ENCODE measurements at places on chromosomes 11 and 22. TPM values are rescaled to one million over a fixed set of nuclear protein-coding genes. Genes with fewer than 3 reads are reported as not detected.

MB gene
- total RNA-seq = 1.1 TPM

OR4A16 gene
- not detected for total RNA-seq

NUDT22 gene
- total RNA-seq = 48.7 TPM

DNAJB7 gene
- not detected for total RNA-seq

LRRC10B gene
- total RNA-seq = 4.1 TPM

OR9I1 gene
- not detected for total RNA-seq

OR4C15 gene
- not detected for total RNA-seq

OR56A1 gene
- total RNA-seq = not detected

AIFM3 gene
- 0.57 TPM for total RNA-seq

GRCh38 chr11:64854534-64855502, 10.4 kb upstream of the CDC42BPG start:
- H3K27ac ChIP-seq = peak overlapping the region; percentile 56
- no peak overlapping the region for H3K4me3 ChIP-seq
- H3K4me1 ChIP-seq = peaks cover 58% of the 10 kb centered on the region
- no peak for DNase-seq

GRCh38 chr11:117421041-117421440, 93.4 kb downstream of the CEP164 start:
- no peak for DNase-seq
- no peaks in the 10 kb centered on the region for H3K36me3 ChIP-seq
- no peak overlapping the region for H3K27ac ChIP-seq
- no peaks in the 10 kb centered on the region for H3K4me1 ChIP-seq
- no peak overlapping the region for H3K4me3 ChIP-seq

DNA sequence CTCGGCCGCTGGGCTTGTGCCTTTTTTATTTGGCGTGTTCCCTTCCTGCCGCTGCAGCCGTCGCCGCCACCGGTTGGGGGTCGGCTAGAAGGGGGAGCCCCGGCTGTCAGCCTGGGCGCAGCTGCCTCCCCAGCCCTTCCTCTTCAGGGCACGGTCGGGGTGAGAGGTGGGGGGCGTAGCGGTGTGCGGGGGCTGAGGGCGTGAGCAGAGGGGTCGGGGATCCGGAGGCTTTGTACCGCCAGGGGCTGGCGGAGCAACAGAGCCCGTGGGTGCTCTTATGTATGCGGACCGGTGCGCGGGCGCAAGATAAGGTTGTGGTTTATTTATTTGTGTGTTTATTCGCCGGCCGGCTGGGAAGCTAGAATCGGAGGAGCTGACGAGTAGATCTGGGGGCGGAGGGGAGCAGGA, 477 bp downstream of the ZBTB16 start:
- peak overlapping the region; percentile 59 for H3K4me3 ChIP-seq
- H3K27ac ChIP-seq = peak overlapping the region; percentile 87
- peaks cover 5% of the 10 kb centered on the region for H3K36me3 ChIP-seq
- H3K27me3 ChIP-seq = peaks cover 61% of the 10 kb centered on the region
- no peak for DNase-seq

- peaks cover 21% of the 10 kb centered on the region for H3K4me1 ChIP-seq
- H3K27me3 ChIP-seq = no peaks in the 10 kb centered on the region
- no peak overlapping the region for H3K4me3 ChIP-seq
- H3K27ac ChIP-seq = no peak overlapping the region
- peaks cover 2% of the 10 kb centered on the region for H3K36me3 ChIP-seq
- no peak for DNase-seq
Measured at GRCh38 chr11:66373265-66373664, 1.7 kb upstream of the SLC29A2 start.

DNA sequence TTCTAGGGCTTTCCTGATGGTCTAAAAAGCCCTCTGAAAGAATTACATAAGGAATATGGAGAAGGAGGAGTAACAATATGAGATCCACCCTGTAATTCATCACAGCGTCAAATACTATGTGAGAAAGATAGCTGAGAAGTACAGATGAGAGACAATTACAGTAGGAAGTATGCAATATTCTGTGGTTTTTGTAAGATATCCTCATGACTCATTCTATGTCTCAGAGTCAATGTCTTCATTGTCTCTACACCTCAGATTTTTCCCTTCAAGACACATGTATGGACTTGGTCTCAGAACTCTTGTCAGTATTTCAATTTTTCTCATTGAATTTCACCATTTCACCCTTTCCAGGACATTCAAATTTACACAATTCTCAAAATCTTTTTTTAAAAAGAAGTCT, 343.3 kb upstream of the CTSC start:
- H3K27ac ChIP-seq = no peak overlapping the region
- no peak for DNase-seq
- H3K4me3 ChIP-seq = no peak overlapping the region
- H3K36me3 ChIP-seq = no peaks in the 10 kb centered on the region
- H3K4me1 ChIP-seq = no peaks in the 10 kb centered on the region

DNA sequence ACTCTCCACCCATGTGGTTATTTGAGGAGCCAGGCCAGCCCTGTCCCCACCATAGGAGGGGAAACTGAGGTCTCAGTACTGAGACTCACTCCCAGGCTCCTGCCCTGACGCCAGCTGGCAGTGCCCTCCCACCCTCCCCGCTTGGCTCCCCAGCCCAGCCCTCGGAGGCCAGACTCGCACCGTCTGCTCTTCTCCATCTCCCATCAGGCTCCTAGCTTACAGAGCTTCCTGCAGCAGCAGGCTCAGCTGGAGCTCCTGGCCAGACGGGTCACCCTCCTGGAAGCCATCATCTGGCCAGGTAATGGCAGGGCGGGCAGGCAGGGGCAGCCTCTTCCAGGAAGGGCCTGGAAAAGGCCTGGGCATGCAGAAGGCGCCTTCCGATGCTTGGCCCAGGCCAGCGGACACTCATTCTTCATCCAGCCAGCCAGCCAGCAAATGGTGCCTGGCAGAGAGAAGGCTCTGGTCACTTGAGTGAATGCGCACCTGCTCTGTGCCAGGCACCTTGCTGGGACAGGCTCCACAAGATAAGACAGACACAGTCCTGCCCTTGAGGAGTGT, 12.6 kb downstream of the RHBDD3 start:
- no peaks in the 10 kb centered on the region for H3K27me3 ChIP-seq
- peaks cover 17% of the 10 kb centered on the region for H3K36me3 ChIP-seq

DNA sequence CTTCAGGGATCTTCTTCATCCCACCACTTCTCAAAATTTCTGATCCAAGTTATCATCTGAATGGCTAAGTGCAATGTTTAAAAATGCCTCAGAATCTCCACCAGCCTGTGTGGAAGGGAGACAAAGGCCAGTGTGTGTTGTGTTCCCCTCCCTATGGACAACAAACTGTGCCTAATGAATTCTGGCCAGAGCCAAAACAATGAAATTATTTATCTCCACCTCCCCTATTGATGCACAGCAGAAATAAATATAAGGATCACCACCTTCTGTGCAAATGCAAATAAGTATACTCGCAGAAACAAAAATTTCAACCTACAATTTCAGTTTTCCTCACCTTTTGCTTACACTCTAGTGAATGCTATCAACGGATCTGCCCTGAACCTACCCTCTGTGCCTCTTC, 75.8 kb downstream of the GAB2 start:
- H3K27ac ChIP-seq = no peak overlapping the region
- H3K4me3 ChIP-seq = no peak overlapping the region
- H3K27me3 ChIP-seq = no peaks in the 10 kb centered on the region

- no peak overlapping the region for H3K27ac ChIP-seq
- peaks cover 20% of the 10 kb centered on the region for H3K4me1 ChIP-seq
- no peak for DNase-seq
- no peak overlapping the region for H3K4me3 ChIP-seq
- H3K36me3 ChIP-seq = peaks cover 12% of the 10 kb centered on the region
Measured at GRCh38 chr22:19117111-19117512, 5.1 kb downstream of the DGCR2 start.

- DNase-seq = peak; percentile 14
- no peaks in the 10 kb centered on the region for H3K36me3 ChIP-seq
- H3K27me3 ChIP-seq = no peaks in the 10 kb centered on the region
- no peaks in the 10 kb centered on the region for H3K4me1 ChIP-seq
Measured at GRCh38 chr22:22348127-22348814, 103.7 kb downstream of the VPREB1 start.

DNA sequence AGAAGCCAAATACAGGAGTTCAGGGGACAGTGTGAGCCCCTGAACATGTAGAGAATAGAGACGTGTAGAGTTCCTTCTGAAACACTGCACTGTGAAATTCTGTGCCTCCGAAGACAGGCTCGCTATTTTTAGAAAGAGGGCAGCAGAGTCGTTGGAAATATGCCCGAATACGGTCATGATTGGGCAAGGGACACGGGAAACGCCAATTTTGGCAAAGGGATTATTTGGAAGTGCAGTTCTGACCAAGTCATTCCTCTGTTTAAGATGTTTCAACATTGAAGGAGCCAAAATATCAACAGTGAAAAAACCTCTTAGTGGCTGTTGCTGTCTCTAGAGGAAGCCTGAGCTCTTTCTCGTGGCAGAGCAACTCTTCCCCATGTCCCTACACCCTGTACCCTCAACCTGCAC, 9.5 kb upstream of the CBX6 start:
- no peak overlapping the region for H3K4me3 ChIP-seq
- H3K4me1 ChIP-seq = peaks cover 6% of the 10 kb centered on the region
- no peak overlapping the region for H3K27ac ChIP-seq
- DNase-seq = no peak

DNA sequence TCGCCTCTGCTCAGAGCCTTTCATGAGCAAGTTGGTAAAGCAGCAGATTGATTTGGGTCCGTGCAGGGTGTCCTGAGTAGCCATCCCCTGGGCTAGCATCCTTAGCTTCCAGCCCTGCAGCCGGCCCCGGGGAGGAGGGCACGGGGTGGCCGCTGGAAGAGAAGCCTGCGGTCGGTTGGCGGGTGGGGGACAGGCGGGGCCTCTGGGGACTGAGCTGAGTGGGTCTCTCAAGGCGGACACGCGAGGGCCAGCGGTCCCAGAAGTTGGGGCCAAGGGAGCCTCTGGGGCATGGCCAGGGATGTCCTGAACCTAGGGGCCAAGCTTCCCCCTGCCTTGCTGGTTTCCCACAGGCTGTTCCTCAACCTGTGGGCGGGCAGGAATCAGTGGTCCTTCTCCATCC, 143.0 kb downstream of the TBC1D22A start:
- H3K36me3 ChIP-seq = peaks cover 3% of the 10 kb centered on the region
- no peak overlapping the region for H3K4me3 ChIP-seq
- H3K27me3 ChIP-seq = no peaks in the 10 kb centered on the region
- H3K27ac ChIP-seq = no peak overlapping the region

GRCh38 chr11:569158-569885, 6.9 kb upstream of the PHRF1 start:
- peak overlapping the region; percentile 1 for H3K27ac ChIP-seq
- H3K4me3 ChIP-seq = peak overlapping the region; percentile 64
- H3K36me3 ChIP-seq = no peaks in the 10 kb centered on the region
- H3K27me3 ChIP-seq = no peaks in the 10 kb centered on the region

- H3K4me1 ChIP-seq = no peaks in the 10 kb centered on the region
- H3K36me3 ChIP-seq = no peaks in the 10 kb centered on the region
- DNase-seq = no peak
Measured at GRCh38 chr11:123168241-123168640, 26.8 kb downstream of the CLMP start.

- H3K36me3 ChIP-seq = no peaks in the 10 kb centered on the region
- H3K27me3 ChIP-seq = no peaks in the 10 kb centered on the region
- DNase-seq = no peak
- H3K27ac ChIP-seq = no peak overlapping the region
- H3K4me1 ChIP-seq = no peaks in the 10 kb centered on the region
Measured at GRCh38 chr11:1160231-1161101, 2.7 kb downstream of the MUC5AC start.

DNA sequence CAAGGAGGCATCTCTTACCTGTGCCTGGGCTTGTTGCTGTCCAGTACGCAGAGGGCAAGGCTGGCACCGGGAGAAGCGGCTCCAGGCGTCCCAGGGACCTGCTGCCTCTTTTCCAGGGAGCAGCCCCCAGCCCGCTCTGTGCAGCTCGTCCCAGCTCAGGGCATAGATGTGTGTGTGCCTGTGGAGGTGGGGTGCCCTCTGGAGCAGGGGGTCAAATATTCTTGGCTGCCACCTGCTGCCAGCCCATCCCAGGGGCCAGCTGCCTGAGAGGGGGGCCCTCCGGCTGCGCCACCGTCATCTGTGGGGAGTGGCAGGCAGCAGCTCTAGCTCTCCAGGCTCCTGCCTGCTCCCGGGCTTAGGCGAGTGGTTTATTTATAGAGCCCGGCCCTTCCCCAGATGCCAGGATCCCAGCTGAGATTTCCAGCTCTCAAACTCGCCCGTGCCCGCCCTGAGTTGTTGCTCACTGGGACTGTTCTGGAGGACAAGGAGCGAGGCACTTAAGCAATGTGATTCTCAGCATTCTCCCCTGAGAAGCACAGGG, 87.5 kb downstream of the RTL6 start:
- no peaks in the 10 kb centered on the region for H3K27me3 ChIP-seq
- DNase-seq = no peak
- H3K36me3 ChIP-seq = no peaks in the 10 kb centered on the region
- H3K4me1 ChIP-seq = no peaks in the 10 kb centered on the region
- H3K27ac ChIP-seq = no peak overlapping the region

- DNase-seq = peak; percentile 37
- H3K27ac ChIP-seq = no peak overlapping the region
- H3K4me1 ChIP-seq = no peaks in the 10 kb centered on the region
Measured at GRCh38 chr11:121318848-121319834, 26.6 kb downstream of the SC5D start.

- peaks cover 3% of the 10 kb centered on the region for H3K4me1 ChIP-seq
- peaks cover 11% of the 10 kb centered on the region for H3K27me3 ChIP-seq
- no peak overlapping the region for H3K4me3 ChIP-seq
- no peak overlapping the region for H3K27ac ChIP-seq
- DNase-seq = no peak
- H3K36me3 ChIP-seq = no peaks in the 10 kb centered on the region
Measured at GRCh38 chr22:44741929-44742328, 10.4 kb upstream of the ARHGAP8 start.

DNA sequence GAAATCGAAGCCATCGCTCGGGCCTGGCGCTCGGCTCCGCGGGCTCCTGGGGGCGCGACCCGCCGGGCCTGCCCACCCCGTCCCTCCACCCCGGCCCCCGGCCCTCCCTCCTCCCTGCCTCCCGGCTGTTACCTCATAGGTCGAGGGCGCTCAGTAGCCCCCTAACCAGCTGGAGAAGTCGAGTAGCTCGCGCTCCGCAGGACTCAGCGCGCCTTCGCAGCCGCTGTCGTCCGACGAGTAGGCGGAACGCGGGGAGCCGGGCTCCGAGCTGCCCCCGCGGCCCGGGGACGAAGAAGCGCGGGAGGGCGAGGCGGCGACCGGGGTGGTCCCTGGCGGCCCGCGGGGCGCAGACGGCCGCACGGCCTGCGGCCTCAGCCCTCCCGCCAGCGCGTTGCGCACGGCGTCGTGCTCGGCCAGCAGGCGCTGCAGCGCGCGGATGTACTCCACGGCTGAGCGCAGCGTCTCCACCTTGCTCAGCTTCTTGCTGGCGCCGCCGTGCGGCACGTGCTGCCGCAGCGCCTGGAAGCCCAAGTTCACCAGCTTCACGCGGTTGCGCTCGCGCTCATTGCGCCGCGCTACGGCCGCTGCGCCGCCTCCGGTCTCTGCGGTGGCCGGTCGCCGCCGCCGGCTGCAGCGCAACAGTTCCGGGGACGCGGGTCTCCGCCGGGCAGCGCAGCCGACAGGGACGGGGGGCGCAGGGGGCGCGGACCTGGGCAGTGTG, 627 bp downstream of the ASCL2 start:
- H3K36me3 ChIP-seq = no peaks in the 10 kb centered on the region
- H3K27me3 ChIP-seq = peaks cover 48% of the 10 kb centered on the region
- H3K27ac ChIP-seq = peak overlapping the region; percentile 22
